ENCODE measurements at places on chromosomes 6 and 20. TPM values are rescaled to one million over a fixed set of nuclear protein-coding genes. Genes with fewer than 3 reads are reported as not detected.

- peak; percentile 44 for DNase-seq
Observed at GRCh38 chr6:139568151-139568955, 193.9 kb upstream of the CITED2 start.

The CENPW gene
- 29.7 TPM for polyA plus RNA-seq

DNA sequence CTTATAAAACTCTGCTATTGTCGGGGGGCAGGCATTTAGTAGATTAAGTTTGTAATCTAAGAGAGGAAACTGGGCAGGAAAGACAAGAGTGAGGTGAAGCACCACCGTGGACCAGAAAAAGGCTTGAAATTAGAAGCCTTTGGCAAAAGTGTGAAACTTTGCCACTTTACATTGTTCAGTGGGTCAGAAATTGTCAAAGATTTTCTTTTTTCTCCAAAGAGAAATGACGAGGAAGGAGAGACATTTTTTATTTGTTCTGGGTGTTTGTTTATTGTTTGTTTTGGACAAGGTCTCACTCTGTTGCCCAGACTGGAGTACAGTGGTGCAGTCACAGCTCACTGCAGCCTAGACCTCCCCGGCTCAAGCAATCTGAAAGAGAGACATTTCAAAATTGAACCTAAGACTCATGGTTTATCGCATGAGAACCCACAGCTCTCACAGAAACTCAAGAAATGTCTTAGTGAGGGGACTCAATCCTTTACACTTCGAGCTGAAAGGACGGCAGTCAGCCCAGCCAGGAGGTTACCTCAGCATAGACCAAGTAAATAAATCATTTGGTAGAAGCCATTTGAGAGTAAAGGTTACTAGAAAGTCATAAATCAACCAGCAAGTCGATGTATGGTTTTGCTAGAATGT lies 262.8 kb upstream of the TAB2 start:
- DNase-seq: no peak

The LY6G6C gene
- polyA plus RNA-seq: not detected

DNA sequence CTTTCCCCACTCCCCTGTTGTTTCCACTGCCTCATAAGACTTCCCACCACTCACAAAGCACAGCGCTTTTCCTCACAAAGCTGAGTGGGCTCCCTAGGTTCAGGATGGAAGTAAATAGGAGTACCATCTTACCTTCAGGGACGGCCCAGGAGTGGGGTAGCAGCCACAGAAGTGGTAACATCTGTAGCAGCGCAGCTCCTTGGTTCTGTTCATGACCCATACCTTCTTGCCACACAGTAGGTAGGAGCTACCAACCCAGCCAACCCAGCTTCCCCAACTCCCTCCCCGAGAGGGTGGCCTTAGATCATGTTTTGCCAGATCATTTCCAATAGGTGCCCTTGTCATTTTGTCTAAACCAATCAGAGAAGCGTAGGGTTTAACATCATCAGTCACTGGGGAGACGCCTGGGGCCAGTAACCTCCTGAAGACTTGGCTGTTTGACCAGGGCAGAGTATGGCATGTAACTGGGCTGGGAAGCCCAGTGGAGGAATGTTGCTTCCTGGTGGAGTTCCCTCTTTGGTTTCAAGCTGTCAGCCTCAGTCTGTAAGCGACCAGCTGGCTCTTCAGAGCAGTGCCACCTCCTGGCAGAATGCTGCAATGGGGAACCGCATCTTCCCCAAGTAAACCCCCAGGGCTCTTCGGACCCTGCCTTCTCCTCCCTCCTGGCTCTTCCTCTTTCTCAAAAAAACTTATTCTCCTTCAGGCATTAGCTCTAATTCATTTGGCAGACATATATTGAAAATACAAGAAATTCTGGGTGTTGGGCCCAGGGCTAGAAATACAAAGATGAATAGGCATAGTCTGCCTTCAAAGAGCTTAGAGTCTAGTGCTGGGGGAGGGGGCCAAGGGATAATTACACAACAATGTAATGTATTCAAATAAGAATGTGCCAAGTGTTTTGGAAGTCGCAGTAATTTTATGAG lies at the start of gene HLA-DMA:
TSS of gene HLA-DMA (minus strand) at position 281 of the 923 bp plus-strand sequence. CDS start at position 220, 61 bp downstream.
- DNase-seq: peak; percentile 98

DNA sequence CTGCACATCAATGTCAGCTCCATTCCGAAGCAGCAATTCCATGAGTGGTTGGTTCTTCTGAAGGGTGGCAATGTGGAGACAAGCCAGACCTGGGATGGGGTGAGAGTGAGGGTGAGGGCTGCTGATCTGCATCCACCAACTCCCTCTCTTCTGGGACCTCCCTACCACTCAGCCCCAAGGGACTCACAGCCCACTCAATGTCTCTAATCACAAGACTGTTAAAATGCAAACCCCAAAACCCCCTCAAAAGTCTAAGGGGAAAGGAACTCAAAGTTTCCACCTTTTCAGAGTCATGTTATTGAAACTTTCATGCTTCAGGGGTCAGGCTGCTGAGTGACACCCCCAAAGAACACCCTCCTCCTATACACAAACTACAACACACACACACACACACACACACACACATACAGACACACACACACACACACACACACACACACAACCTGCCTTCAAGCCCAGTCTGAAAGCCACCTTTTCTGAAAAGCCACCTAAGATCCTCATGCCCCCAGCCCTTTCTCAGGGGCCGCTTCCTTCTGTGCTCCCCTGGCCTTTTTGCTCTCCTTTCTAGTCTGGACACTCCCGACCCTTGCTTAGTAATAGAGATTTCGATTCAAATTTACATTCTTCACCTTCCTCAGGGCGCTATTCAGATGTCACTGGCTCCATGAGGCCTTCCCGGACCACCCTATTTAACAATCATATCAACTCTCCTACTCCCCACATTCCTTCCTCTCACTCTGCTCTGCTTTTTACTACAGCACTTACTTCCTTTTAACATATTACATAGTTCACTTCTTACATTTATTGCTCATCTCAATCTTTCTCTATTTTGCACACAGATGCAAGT lies 3.3 kb upstream of the SLC35B2 start:
- DNase-seq: no peak

DNA sequence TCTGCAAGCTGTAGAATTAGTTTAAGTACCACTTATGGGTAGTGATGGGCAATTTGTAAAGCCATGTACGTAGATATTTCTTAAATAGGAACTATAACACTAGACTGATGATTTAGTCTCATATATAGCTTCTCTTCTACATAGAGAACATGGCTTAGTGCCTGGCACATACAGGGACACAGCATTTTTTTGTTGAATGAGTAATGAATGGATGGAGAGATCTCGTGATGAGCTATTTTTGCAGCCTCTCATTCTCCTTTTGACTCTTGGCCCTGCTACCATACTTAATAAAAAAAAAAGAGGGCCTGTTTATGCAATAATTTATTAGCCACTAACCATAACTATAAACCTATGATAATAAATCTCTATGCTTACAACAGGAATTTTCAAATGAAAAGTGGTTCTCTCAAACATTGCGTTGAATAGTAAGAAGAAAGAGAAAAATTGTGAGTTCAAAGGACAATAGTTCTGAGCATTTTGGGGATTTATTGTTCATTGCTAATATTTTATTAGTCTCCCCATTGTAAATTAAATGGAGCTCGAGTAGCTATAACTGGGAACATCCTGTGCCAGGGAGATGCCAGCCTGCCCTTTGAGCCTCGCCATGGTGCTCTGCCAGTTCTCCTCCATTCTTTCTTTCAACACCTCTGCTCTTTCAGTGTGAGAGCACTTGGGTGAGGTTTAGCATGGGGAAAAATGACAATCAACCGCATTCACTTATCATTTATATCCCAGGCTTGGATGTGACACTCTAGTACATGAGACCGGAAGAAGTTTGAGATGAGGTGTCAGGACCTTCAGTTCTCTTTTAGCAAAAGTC lies 14.7 kb upstream of the RCAN2 start:
- DNase-seq: no peak
